GM12878 (cell line): ENCODE measurements at places on chromosomes 5 and 9. TPM values are rescaled to one million over a fixed set of nuclear protein-coding genes. Genes with fewer than 3 reads are reported as not detected.

Gene OCLN
- 25.6 and 26.6 TPM in 2 replicates for total RNA-seq

Gene ORM1
- 3.5 and 4.4 TPM in 2 replicates for total RNA-seq

Gene PCDHGA11
- 3.4 TPM in 2 replicates for total RNA-seq

Gene MARVELD2
- total RNA-seq: 6.1 and 6.2 TPM in 2 replicates

GRCh38 chr5:170056561-170057267, 49.0 kb upstream of the FOXI1 start:
- no peaks in the 10 kb centered on the region for H3K4me1 ChIP-seq
- no peak overlapping the region for H3K4me3 ChIP-seq
- H3K27me3 ChIP-seq: no peaks in the 10 kb centered on the region
- no peak for DNase-seq
- H3K27ac ChIP-seq: no peak overlapping the region

- no peak for DNase-seq
- H3K4me1 ChIP-seq: no peaks in the 10 kb centered on the region
- no peak overlapping the region for H3K27ac ChIP-seq
- H3K4me3 ChIP-seq: no peak overlapping the region
- H3K27me3 ChIP-seq: no peaks in the 10 kb centered on the region
Observed at GRCh38 chr9:120767451-120767850, 25.8 kb downstream of the FBXW2 start.

GRCh38 chr5:116880150-116880549, 305.5 kb upstream of the SEMA6A start:
- H3K27ac ChIP-seq: no peak overlapping the region
- peak; percentile 32 for DNase-seq
- H3K4me1 ChIP-seq: peaks cover 10% of the 10 kb centered on the region; the same call in 1 of the 2 replicates
- no peak overlapping the region for H3K4me3 ChIP-seq

DNA sequence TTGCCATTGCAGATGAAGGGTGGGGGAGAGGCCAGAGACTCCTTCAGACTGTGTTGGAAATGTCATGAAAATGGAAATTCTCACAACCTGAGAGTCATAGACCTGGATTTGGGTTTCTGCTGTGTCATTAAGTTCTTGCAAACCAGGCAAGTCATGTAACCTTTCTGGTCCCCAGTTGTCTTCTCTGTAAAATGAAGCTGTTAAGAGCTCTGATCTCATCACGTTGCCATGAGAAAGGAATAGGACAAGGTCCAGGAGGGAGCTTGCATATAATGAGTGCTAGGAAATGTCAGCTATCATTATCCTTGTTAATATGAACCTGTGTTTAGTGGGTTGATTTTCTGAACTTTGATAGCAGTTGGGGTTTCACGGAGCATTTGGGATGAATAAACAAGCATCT, 59.1 kb downstream of the FGF1 start:
- no peaks in the 10 kb centered on the region for H3K4me1 ChIP-seq
- H3K27ac ChIP-seq: no peak overlapping the region
- DNase-seq: no peak

DNA sequence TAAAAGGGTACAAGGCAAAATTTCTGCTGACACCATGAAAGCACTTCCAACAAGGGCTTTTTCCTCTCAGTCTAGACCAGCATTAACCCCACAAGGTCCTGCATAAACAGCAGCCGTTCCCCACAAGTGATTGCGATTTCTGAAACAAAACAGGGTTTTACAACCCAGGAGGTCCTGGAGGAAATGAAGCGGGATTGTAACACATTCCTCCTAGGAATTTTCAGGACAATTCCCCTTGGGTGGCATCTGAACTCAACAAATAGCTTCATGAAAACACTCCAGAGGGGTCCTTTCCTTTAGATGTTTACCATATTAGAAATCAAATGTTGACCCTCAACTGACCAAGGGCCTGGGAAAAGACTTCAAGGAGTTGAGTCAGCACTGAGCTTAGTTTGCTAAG, 36.7 kb upstream of the SHC3 start:
- H3K27ac ChIP-seq: no peak overlapping the region
- no peaks in the 10 kb centered on the region for H3K36me3 ChIP-seq
- no peak overlapping the region for H3K4me3 ChIP-seq
- H3K4me1 ChIP-seq: no peaks in the 10 kb centered on the region

DNA sequence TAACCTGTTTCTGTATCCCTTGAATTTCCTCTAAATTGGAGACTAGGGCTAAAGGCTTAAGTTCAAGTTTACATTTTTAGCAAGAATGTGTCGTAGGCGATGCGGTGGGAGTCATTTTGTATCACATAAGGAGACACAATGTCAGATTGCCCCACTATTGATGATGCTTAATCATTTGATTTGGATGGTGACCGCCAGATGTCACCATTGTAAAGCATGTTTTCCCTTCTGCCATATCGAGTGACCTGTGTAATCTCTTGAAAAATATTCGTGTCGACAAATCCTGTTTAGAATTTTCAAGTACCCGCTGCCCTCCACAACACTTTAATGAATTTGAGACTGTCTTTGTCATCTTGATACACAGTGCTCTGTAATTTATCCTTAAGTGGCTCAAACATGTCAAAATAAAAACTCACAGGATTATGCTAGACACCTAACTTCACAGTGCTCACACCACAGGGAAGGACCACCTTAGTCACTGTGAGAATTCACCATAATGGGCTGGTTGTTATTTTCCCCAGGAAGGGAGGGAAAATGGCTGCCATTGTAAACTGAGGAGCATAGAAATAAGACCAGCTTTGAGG, 34.5 kb upstream of the SLC46A2 start:
- H3K27ac ChIP-seq: no peak overlapping the region
- H3K4me3 ChIP-seq: no peak overlapping the region
- H3K4me1 ChIP-seq: no peaks in the 10 kb centered on the region
- H3K36me3 ChIP-seq: no peaks in the 10 kb centered on the region
